Memory B cell (primary cell): ENCODE measurements at places on chromosomes 7 and 10.

GRCh38 chr7:115526278-115526677 is 504.3 kb downstream of the TFEC start:
- no peak overlapping the region for H3K27ac ChIP-seq
- H3K4me1 ChIP-seq, result no peaks in the 10 kb centered on the region
- peaks cover 3% of the 10 kb centered on the region for H3K27me3 ChIP-seq
- H3K4me3 ChIP-seq, result no peak overlapping the region
- no peak for DNase-seq
- no peaks in the 10 kb centered on the region for H3K36me3 ChIP-seq

GRCh38 chr10:76432016-76433012 is 1000.9 kb downstream of the LRMDA start:
- DNase-seq, result no peak
- H3K4me3 ChIP-seq, result no peak overlapping the region
- H3K36me3 ChIP-seq, result no peaks in the 10 kb centered on the region
- no peaks in the 10 kb centered on the region for H3K4me1 ChIP-seq
- H3K27ac ChIP-seq, result no peak overlapping the region

GRCh38 chr7:85041605-85042216 is 145.1 kb downstream of the SEMA3D start:
- H3K27me3 ChIP-seq, result no peaks in the 10 kb centered on the region
- H3K27ac ChIP-seq, result no peak overlapping the region
- H3K36me3 ChIP-seq, result no peaks in the 10 kb centered on the region

DNA sequence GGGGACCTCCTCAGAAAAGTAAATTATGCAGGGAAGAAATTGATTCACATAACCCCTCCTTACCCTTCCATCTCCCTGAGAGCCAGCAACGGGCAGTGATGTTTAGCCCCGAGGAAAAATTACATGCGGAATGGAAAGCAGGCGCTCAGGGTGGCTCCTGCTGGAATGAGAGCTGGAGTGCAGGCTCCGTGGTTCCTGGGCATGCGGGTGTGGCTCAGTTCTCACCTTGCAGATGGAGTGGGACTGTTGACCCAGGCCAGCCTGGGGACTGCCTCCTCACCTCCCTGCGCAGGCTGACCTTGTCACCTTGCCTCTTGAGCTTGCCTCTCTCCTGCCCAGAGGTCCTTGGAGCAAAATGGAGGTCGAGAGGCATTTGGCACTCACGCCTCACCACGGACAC is 83.3 kb upstream of the PPIF start:
- H3K27me3 ChIP-seq, result no peaks in the 10 kb centered on the region
- no peak for DNase-seq
- H3K4me3 ChIP-seq, result no peak overlapping the region
- H3K27ac ChIP-seq, result peak overlapping the region; percentile 4

DNA sequence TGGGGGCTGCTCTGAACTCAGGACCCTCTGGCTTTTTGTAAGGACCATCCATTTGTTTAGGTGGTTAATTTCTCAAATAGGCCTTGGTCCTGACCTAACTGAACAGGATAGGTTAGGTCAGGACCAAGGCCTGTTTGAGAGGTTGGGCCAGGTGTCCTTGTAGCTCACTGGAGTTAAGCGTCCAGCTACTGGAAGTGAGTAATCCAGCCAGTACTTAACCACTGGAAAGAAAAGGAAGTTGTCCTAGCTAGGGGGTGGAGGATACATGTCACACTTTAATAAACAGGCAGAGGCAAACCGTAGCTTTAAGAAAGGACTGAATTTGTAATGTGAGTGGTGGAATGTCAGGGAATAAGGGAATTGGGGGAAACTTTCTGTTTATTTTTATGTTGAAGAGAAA is 96.0 kb downstream of the GPR85 start:
- no peak for DNase-seq
- no peak overlapping the region for H3K4me3 ChIP-seq
- H3K4me1 ChIP-seq, result peaks cover 5% of the 10 kb centered on the region
